Uterus (tissue), 4 donors: ENCODE measurements at places on chromosomes 13 and 19. TPM values are rescaled to one million over a fixed set of nuclear protein-coding genes. Genes with fewer than 3 reads are reported as not detected.

GRCh38 chr13:76837801-76838200 is 48.4 kb downstream of the KCTD12 start:
- H3K27me3 ChIP-seq, result no peaks in the 10 kb centered on the region
- DNase-seq, result no peak
- no peaks in the 10 kb centered on the region for H3K4me1 ChIP-seq

DNA sequence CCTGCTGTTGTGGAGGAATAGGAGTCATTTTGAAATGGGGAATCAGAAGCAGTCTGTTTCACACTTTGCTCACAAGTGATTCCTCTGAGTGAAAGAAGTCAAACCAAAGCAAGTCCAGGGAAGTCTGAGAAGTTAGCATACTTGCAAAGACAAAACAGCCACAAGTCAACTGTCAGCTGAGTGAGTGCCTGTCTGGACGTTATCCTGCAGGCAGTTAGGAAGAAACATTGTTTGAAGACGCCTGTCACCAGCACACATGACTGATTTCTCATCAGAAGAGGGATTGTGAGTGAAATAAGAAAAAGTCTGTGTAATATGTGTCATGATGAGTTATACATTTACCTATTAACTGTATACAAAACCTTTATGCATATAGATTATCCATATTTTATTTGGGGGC is 153.5 kb downstream of the KCNRG start:
- no peaks in the 10 kb centered on the region for H3K27me3 ChIP-seq
- no peak for DNase-seq
- no peaks in the 10 kb centered on the region for H3K36me3 ChIP-seq
- no peak overlapping the region for H3K27ac ChIP-seq
- no peaks in the 10 kb centered on the region for H3K4me1 ChIP-seq

- H3K36me3 ChIP-seq, result no peaks in the 10 kb centered on the region
- no peaks in the 10 kb centered on the region for H3K4me1 ChIP-seq
- no peak overlapping the region for H3K27ac ChIP-seq
- DNase-seq, result no peak
These were observed 9.6 kb downstream of the ATP11A start for GRCh38 chr13:112699322-112699918.

- DNase-seq, result no peak
- H3K4me3 ChIP-seq, result peak overlapping the region; percentile 91
- H3K36me3 ChIP-seq, result no peaks in the 10 kb centered on the region
- peak overlapping the region; percentile 95 for H3K27ac ChIP-seq
These were observed 830 bp downstream of the MICOS13 start for GRCh38 chr19:5679289-5680083.

- H3K4me1 ChIP-seq, result no peaks in the 10 kb centered on the region
- no peak for DNase-seq
- no peak overlapping the region for H3K27ac ChIP-seq
These were observed 13.7 kb downstream of the LMTK3 start for GRCh38 chr19:48497728-48498594.

The CACNG8 gene
- not detected for total RNA-seq

GRCh38 chr19:1355568-1356507 is 27.9 kb upstream of the NDUFS7 start:
- H3K27ac ChIP-seq, result peak overlapping the region; percentile 99
- peaks cover 20% of the 10 kb centered on the region for H3K4me1 ChIP-seq
- peak overlapping the region; percentile 72 for H3K4me3 ChIP-seq
- no peaks in the 10 kb centered on the region for H3K36me3 ChIP-seq
- no peaks in the 10 kb centered on the region for H3K27me3 ChIP-seq

The RASIP1 gene
- 105 TPM for total RNA-seq

The GIPR gene
- not detected for total RNA-seq

DNA sequence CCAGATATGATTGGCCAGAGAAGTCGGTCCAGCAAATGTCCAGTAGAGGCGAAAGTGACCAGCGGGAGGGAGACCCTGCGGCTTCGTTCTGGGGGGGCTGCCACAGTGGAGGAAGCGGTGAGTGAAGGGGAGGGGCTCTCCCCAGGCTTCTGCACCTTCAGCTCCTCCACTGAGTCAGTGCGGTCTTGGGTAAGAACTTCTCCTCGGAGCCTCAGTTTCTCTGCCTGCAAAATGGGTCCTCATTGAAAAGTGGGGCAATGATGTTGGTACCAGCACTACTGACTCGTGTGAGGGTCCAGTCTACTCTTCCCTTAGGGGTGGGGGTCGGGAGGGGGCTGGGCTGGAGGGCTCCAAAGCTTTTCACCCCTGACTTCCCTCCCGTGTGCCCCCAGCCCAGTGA is 4.2 kb downstream of the GIPC3 start:
- no peak overlapping the region for H3K4me3 ChIP-seq
- H3K4me1 ChIP-seq, result no peaks in the 10 kb centered on the region
- DNase-seq, result no peak
- peaks cover 3% of the 10 kb centered on the region for H3K27me3 ChIP-seq
- H3K36me3 ChIP-seq, result no peaks in the 10 kb centered on the region
- H3K27ac ChIP-seq, result no peak overlapping the region

The ZNF749 gene
- total RNA-seq, result 12.4 TPM

DNA sequence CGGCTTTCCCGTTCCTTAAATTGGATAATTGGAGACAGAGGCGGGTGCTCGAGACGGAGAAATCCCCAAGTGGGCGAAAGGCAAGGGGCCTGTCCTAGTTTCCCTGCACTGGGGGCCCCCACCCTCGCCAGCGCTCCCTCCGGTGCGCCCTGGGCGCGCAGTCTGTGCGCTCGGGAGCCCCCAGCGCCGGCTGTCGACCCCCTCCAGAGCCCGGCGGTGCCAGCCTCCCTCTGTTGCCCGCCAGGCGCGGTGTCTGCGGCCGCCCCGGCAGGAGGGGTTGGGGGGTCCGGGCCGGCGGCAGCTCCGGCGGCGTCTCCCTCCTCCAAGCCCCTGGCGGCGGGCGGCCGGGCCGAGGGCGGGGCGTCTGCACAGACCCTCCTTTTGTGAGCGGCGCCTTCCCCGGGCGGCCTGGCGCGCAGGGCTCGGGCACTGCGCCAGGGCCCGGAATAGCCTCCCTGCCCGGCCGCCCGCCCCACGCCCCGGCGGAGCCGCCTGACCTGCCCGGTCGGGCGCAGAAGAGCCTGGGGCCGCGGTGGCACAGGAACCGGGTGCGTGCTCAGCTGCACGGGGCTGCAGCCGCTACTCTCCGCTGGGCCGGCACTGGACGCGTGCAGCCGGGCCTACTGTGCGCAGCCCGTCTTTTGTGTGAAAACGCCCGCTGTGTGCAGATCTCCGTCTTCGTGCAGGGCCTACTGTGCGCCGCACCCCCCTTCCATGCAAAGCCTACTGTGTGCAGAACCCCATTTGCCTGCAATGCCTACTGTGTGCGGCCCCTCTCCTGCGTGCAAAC is 13.2 kb downstream of the GADD45B start:
- no peaks in the 10 kb centered on the region for H3K27me3 ChIP-seq
- H3K36me3 ChIP-seq, result no peaks in the 10 kb centered on the region
- peak overlapping the region; percentile 21 for H3K27ac ChIP-seq
- H3K4me3 ChIP-seq, result peak overlapping the region; percentile 34
- peaks cover 20% of the 10 kb centered on the region for H3K4me1 ChIP-seq

The ZNF878 gene
- not detected for total RNA-seq

The COX7A1 gene
- total RNA-seq, result 4.7 TPM

DNA sequence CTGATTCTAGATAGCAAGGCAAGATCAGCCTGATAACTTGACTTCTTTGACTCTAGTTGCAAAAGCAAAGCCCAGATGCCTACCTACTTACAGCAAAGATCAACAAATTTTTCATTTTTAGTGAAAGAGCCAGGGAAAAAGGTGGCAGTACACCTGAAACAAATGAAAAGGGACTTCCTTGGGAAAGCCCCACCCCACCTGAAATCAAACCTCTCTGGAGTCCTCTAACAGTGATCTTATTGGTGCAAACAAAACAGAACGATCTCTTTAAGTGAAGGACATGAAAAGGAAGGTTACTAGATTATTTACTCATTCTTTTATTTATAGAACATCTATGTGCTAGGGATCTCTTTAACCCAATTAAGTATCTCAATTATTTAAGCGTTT is 507 bp upstream of the LCP1 start:
- no peak overlapping the region for H3K4me3 ChIP-seq
- no peaks in the 10 kb centered on the region for H3K4me1 ChIP-seq
- H3K27ac ChIP-seq, result no peak overlapping the region
- H3K36me3 ChIP-seq, result no peaks in the 10 kb centered on the region
- no peak for DNase-seq

The ZNF835 gene
- total RNA-seq, result 1.5 TPM

DNA sequence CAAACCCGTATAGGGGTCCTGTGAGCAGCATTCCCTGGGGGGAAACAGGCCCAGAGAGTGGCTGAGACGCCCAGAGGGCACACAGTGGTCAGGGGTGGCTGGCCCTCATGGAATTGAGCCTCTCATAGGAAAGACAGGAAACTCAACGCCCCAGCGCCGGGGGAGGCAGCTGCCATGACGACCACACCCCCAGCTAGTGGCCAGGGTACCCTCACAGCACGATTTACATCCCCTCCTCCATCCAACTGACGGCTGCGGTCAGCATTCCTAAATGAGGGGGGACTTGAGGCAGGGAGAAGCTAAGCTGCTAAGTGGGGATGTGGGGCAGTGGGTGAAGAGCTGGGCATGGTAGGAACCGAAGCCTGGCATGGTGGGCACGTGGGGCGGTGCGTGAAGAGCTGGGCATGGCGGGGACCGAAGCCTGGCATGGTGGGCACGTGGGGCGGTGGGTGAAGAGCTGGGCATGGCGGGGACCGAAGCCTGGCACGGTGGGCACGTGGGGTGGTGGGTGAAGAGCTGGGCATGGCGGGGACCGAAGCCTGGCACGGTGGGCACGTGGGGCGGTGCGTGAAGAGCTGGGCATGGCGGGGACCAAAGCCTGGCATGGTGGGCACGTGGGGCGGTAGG is 10.0 kb downstream of the MED16 start:
- no peak overlapping the region for H3K27ac ChIP-seq
- H3K27me3 ChIP-seq, result no peaks in the 10 kb centered on the region
- no peaks in the 10 kb centered on the region for H3K36me3 ChIP-seq
- DNase-seq, result no peak
- no peak overlapping the region for H3K4me3 ChIP-seq

DNA sequence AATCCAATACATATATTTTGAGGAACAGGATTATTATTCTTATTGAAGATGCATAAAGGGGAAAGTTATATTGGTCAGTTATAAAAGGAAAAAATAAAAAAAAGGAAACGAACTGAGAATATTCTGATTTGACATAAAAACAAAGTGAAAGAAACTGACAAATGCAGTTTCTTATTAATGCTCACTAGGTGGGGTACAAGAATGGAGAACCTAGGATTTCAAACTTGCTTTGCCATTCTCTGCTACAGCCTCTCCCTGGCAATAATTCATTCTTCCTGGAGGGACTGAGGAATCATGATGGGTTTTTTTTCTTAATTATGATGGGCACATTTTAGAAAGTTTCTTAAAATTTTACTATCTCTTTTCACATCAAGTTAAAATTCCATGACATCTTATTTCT is 154.9 kb downstream of the PCDH9 start:
- no peaks in the 10 kb centered on the region for H3K4me1 ChIP-seq
- no peak for DNase-seq
- no peak overlapping the region for H3K4me3 ChIP-seq

The FCGBP gene
- total RNA-seq, result 12.0 TPM
